ENCODE measurements at places on chromosomes 6 and 20.

GRCh38 chr20:20271271-20271670, 96.6 kb upstream of the INSM1 start:
- DNase-seq = no peak

DNA sequence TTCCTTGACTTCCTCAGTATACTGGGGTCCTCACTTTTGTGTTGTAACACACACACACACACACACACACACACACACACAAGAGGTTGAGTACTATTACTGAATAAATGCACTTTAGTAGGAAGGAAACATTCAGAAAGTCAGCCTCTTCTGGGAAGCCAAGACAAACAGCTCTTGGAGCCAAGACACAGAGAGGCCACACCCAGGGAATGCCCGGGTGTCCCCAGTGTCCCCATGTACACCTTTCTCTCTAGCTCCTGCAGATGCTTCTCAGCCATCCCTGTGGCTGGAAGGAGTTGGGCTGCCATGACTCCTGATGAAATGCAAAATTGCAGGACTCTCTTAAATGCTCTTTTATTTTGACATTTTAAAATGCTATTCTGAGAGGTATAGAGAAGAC, 70.5 kb downstream of the PPP1R14C start:
- DNase-seq = no peak

- DNase-seq = no peak
These were observed 59.0 kb downstream of the PRDM1 start for GRCh38 chr6:106145144-106145543.

- no peak for DNase-seq
These were observed 29.5 kb downstream of the TCF21 start for GRCh38 chr6:133918208-133918930.

DNA sequence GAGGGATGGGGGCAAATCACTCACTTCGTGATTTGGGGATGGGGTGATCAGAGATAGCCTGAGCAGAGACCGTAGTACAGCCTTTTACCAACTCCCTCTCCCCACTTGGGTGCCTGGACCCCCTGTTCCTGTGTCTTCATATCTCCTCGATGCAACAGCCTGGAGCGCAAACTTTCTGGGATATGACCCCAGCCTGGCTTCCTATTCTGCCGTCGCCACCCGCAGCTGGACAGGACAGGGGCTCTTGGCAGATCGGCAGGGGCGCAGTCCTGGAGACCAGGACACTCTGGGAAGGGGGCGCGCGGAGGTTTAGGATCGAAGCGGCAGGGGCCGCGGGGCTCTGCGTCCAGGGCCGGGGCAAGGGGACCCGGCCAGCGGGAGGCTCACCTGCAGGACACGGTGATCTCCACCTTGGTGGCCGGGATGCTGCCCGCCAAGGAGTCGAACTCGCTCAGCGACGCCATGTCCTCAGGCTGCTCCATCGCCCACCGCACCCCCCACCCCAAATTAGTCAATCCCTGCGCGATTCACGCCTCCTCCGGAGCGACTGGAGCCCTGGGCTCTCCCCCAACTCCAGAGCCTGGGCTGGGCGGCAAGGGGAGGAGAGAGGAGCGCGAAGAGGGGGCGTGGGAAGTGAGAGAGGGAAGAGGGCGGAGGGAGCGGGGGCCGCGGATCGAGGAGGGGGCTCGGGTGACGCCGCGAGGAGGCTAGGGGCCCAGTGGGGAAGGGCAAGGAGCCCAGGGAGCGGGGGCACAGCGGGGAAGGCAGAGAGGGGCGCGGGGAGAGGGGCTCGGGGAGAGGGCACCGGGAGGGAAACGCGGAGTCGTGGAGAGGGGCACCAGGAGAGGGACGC, at the start of gene CPNE5:
TSS of gene CPNE5 (minus strand) at position 549 of the 853 bp plus-strand sequence. CDS start at position 482, 67 bp downstream.
- DNase-seq = no peak

DNA sequence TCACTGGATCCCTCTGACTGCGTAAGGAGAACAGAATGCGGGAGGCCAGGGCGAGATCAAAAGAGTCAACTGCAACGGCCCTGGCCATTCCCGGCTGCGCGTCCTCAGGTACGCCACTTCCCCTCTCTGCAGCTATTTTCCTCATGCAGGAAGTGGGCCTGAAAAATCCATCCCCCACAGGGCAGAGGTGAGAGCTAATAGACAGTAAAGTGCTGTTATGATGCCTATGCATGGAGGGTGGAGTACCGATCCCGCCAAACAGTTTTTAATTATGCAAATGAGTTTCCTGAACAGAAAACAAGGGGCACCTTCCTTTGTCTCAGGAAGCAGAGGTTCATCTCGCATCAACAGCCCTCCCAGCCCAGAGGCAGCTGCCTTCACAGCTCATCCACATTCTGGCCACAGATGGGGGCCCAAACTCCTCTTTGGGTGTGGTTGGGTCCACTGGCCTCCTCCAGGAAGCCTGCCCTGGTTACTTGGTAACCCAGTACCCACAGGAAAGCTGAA, 9.3 kb downstream of the PREX1 start:
- DNase-seq = no peak

GRCh38 chr6:86964029-86964579, 26.8 kb downstream of the HTR1E start:
- no peak for DNase-seq

DNA sequence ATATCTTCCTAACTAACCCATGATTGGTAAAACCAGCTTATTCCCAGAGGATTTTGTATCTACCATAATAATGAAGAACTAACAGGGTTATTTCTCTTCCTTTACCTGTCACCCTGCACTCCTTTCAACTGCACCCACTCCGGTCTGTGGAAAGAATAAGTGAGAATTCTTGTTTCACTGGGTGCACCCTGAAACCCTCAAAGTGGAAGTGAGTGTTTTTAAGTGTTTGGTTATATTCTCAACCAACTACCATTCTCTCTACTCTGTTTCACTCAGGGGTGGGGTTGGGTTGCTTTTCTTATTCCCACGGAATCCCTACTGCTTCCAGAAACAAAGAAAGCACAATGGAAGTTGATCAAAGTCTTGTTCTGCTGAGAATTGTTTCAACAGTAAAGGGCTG, 42.6 kb upstream of the KHDRBS2 start:
- no peak for DNase-seq

- DNase-seq = no peak
These were observed 87.0 kb downstream of the HIVEP2 start for GRCh38 chr6:142857796-142858555.

DNA sequence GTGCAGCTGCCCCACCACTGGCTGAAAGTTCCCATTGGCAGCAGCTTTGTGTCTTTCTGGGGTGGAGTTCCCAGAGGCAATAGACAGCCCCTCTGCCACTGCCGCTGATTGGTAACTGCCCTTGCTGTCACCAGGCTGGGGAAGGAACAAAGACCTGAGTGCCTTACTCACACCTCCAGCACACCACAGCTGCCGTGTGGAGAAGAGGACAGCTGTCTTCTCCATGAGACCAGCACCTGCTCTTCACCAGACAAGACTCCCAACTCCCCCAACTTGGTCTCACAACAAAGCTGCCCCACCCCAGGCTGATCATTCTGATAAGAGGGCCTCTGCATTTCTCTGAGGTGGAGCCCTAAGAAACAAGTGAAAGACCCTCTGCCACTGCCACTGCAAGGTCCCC, 39.7 kb upstream of the PTCHD4 start:
- no peak for DNase-seq

DNA sequence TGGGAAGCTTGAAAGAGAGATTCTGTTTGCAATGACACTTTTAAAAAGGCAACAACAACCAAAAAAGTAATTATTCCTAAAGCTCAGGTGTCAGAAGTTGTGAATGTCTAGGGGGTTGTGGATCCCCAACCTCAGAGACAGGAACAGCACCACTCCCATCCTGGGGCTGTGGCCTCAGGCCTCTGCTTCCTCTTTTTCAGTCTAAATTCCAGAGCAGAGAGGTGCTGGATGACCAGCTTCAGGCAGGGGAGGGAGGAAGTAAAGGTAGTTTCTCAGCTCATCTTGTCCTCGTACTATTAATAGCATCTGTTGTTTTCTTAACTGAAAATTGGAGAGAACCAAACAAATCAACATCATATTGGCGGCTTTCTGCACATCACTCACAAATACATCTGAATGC, 8.3 kb downstream of the NT5E start:
- DNase-seq = no peak

DNA sequence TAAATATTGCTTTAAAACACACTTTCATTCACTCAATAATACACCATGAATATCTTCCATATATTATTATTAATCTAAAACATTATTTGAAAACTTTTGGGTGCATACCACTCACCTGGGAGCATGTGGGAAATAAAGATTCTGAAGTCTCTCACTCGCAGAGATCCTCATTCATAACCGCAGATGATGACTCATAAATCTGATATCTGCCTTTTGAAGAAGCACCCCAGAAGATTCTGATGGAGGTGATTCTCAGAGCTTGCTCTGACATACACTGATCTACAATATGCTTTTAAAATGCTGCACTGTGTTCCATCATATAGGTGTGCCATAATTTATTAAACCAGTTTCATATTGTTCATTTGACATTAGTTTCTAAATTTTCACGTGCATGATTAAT, 135.0 kb upstream of the SGK1 start:
- DNase-seq = no peak

DNA sequence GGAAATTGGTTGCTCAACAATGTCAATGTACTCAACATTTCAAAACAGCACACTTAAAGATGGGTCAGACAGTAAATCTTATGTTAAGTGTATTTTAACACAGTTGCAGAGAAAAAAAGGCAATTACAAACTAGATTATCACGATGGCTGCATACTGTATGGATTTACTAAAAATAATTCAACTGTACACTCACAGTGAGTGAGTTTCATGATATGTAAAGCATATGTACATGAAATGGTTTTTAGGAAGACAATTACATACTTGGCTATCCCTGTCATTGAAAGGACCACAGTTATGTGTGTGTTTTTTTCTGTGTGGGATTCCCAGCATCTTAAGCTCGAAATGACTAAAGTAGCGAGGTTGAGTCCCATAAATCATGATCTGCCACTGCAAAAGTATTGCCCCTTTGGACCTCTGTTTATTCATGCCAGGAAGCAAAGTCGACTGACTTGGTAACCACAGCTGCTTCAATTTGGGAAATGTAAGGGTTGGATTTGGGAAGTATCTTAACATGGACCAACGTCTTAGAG, 5.5 kb upstream of the SALL4 start:
- no peak for DNase-seq

DNA sequence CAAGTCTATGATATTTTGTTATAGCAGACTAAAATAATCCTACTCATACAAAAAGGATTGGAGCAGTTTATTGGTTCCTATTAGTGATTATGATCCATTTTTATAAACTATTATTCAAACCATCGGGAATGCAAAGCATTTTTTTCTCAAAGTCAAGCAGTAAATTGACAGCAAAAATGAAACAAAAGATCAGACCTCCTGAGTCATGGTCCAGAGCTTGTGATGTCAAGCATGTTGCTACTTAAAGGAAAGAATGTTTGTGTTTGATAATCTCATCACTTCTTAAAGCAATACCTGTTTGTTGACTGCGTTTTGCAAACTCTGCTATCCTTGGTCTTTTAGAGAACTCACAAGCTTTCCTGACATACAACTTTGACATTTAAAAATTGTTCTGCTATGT, 204.4 kb downstream of the SAMD5 start:
- DNase-seq = no peak

DNA sequence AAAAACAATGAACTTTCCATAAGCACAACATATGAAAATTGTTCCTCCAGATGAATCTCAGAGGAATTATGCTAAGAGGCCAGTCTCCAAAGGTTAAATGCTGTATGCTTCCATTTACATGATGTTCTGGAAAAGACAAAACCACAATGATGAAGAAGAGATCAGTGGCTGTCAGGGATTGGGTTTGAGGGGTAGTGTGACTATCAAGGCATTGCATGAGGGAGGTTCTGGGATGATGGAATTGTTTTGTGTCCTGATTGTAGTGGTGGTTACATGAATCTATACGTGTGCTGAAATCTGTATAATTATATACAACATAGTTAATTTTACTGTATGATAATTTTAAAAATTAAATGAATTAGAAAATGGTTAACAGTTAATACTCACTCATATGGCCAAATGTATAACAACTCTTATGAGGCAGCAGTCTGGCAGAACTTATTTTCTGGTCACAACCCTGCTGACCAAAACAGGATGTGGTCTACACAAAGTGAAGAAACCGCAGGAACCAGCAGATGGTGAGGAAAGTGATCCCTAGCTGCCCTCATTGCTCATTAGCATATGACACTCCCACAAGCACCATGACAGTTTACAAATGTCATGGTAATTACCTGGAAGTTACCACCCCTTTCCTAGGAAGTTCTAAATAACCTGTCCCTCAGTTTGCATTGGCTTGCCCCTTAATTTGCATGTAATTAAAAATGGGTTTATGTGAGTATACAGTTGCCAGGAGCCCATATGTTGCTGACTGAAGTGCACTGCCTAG, 31.9 kb downstream of the NSFL1C start:
- peak; percentile 71 for DNase-seq

GRCh38 chr20:48405909-48406308, 421.9 kb downstream of the PREX1 start:
- DNase-seq = no peak

DNA sequence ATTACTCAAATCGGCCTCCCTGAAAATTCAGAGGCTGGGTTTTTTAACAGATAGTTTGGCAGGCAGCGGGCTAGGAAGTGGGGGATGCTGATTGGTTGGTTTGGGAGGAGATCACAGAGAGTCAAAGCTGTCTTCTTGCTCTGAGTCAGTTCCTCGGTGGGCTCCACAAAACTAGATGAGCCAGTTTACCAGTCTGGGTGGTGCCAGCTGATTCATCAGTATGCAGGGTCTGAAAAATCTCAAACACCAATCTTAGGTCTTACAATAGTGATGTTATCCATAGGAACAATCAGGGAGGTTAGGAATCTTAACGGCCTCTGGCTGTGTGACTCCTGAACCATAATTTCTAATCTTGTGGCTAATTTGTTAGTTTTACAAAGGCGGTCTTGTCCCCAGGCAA, 190.7 kb downstream of the C6orf118 start:
- no peak for DNase-seq

DNA sequence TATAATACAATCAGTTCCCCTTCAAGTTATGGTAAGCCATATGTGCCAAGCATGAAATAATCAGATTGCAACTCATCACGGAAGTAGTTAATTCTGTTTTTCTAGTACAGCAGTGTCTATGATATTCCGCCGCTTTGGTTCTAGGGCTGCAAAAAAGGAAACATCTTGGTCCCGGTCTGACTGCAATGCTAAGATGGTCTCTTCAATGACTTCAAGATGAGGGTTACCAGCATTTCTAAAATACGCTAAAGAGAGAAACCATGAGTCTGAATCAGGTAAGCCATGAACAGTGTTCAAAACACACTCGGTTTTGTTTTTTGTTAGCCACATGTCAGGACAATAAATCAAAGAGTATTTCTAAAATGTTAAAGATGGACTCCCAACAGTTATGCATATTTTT, 3.2 kb upstream of the ANKRD60 start:
- DNase-seq = no peak

- no peak for DNase-seq
These were observed 107.9 kb downstream of the RPP40 start for GRCh38 chr6:4895971-4896370.

- peak; percentile 59 for DNase-seq
These were observed 16.7 kb downstream of the RAD21L1 start for GRCh38 chr20:1242530-1242929.

DNA sequence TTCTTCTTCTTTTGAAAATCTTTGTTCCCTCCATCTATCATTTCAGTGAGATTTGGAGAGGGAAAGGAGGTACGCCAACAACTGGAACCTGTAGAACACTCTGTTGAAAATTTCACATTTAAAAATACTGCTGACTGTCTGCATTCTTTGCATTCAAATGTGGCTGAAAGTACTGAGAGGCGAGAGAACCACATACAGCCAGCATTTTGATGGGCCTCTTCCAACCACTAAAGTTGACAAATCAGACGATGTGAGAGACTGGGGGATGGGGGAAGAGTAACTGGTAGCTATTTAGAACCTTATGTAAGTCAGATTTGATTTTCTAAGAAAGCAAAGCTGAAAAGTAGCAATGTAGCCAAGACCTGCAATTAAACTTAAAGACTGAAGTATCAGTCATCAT, 77.5 kb downstream of the FKBP5 start:
- peak; percentile 35 for DNase-seq

Measured in AG09309 (cell line).